ENCODE measurements at places on chromosomes 2 and 18.

GRCh38 chr2:215394102-215394805 lies 41.6 kb downstream of the FN1 start:
- no peak for DNase-seq

DNA sequence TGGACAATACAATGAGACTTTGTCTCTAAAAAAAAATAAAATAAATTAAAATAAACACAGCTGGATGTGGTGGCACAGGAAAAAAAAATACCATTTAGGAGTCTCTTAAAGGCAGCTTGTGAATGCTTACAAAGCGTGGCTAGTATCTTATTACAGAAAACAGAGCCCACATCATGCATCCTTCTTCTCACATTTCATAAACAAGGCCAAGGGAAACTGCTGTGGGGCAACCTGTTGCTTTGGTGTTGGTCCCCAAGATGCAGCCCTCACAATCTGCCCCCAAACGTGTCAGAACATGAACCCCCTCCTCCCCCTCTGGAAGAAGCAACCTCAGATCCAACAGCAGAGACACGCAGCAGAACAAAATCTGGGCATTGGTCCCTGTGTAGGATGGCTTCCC lies 2.6 kb downstream of the SLC14A1 start:
- DNase-seq, result no peak

DNA sequence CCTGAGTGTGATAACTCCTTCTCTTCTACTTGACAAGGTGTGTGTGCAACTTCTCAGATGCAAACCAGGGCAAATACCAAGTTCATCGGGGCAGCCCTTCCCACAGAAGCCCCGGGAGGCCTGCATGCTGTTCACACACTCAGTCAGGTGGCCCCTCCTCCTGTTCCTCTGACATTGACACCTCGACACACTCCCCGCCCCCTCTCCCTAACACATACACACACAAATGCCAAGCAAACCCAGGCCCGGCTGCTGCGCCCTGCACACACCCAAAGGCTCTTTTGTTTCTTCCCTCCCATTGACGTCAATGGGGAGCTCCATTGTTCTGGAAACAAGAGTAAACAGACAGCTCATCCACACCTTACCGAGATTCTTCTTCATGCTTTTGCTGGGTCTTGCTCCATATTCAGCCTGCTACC lies 1.7 kb upstream of the PER2 start:
- no peak for DNase-seq

- DNase-seq, result no peak
Measured at GRCh38 chr2:224069172-224069571, 30.1 kb upstream of the SERPINE2 start.

GRCh38 chr2:15043336-15044058 lies 411.0 kb downstream of the LRATD1 start:
- no peak for DNase-seq

DNA sequence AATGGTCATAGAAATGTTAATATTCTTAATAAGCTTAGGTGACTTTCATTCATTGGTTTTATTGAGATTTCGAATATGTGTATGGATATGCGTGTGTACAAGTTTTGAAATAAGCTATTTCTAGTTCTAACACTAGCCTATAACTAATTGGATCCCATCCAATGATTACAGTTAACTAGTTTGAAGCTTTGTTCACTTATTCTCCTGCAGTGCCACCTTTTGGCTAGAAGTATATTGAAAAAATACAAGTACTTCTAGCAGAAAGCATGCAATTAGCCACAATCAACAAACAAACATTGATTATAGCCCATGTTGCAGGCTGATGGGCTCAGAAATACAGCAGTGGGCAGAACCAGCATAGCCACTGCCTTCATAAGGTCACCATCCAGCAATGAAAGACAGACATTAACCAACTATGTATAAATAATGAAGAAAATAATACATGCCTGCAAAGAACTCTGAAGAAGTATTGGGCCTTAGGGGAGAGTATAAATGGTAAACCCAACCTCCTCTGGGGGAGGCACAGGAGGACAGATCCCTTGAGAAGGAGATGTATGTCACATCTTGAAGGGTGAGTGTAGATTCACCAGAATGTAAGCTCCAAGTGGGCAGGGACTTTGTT lies 5.1 kb upstream of the PIEZO2 start:
- peak; percentile 51 for DNase-seq

- DNase-seq, result no peak
Measured at GRCh38 chr2:239042551-239043320, 194.9 kb downstream of the TWIST2 start.

GRCh38 chr2:58072102-58072501 lies 25.5 kb downstream of the VRK2 start:
- DNase-seq, result no peak

DNA sequence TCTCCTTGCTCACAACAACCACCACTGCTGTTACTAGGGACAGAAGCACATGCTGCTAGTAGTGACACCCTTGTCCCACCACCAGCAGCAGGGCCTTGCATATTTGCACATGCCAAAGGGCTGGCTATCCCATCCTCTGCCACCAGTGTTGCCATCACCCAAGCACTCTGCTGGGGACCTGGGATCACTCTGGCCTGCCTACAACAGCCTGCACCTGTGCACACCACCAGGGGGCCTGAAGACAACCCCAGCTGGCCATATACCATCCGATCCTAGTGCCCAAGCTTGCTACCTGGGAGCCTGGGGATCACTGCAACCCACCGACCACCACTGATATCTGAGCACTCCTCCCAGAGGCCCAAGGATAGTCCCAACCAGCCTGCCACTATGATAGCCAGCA lies 99.9 kb upstream of the FANCL start:
- DNase-seq, result no peak

DNA sequence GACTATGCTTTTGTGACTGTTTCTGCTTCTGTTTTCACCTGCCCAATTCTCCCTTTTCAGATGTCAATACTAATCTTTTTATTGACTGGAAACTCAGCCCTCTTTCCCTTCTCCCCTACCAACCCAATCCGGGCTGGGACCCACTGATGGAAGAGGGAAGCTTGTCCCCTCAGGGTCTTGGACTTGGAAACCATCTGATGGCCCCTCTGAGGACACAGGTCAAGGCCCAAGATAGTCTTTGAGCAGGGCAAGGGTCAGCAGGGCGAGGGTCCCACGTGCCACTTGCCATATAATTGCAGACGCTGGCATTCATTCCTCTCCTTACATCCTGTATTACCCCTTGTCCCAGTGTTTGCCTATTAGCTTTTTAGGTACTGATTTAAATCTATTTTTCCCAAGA lies 678.2 kb upstream of the FANCL start:
- no peak for DNase-seq

DNA sequence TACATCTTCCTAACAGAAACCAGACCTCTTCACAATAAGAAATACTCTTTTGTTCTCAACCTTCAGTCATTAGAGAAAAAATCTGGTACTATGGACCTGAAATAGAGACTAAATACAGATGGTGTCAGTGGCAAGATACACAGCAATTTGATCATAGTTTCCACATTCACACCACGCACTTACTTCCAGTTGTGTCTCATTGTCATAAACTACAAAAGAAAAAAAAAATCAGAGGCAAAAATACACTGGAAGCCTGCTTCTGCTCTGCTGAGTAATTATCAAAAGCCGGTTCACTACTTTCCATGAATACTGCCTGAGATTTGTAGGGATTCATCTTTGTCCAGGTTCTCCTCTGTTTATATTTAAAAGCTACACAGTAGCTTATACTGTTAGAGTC lies 182.6 kb downstream of the PID1 start:
- no peak for DNase-seq

All from SK-N-MC (cell line).